ENCODE measurements at places on chromosomes 3 and 15. TPM values are rescaled to one million over a fixed set of nuclear protein-coding genes. Genes with fewer than 3 reads are reported as not detected.

Gene IL5RA
- total RNA-seq, result not detected

Gene NEO1
- total RNA-seq, result 5.3 TPM

Gene ZNF774
- 0.50 TPM for total RNA-seq

Gene CCDC39
- 0.09 TPM for total RNA-seq

Gene PATL2
- 30.7 TPM for total RNA-seq

Gene UROC1
- total RNA-seq, result not detected

Gene TUSC7
- total RNA-seq, result not detected

Gene RARB
- not detected for total RNA-seq

Gene SHC4
- 1.4 TPM for total RNA-seq

Gene DUOXA1
- total RNA-seq, result not detected

Gene GAP43
- not detected for total RNA-seq

Gene CDHR4
- total RNA-seq, result 0.25 TPM

Gene BFSP2
- not detected for total RNA-seq

Gene JMJD7
- 17.7 TPM for total RNA-seq

Gene GCNT3
- not detected for total RNA-seq

Gene FANCD2OS
- not detected for total RNA-seq

Gene CYP1A2
- total RNA-seq, result not detected

Gene ZNF80
- 0.53 TPM for total RNA-seq

Gene BCL2A1
- 79.8 TPM for total RNA-seq

Gene GOLGA8H
- 0.20 TPM for total RNA-seq
